Mammary epithelial cell (primary cell): ENCODE measurements at places on chromosomes 12 and 14.

DNA sequence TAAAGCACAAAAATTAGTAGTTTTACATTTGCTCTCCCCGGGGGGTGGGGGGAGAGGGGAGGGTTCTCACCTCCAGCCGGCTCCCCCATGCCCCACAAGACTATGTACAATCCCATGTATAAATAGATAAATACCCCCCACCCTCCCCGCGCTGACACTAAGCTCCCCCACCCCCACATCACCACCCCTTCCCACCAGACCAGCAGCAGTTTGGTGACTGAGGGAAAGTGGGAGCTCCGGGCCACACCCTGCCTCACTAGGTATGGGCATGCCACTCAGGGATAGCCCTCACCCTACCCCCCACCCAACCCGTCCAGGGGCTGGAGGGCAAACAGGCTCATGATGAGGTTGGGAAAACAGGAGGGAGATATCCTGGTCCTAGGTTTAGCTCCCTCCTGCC lies 1.9 kb upstream of the PRKAG1 start:
- no peak for DNase-seq

DNA sequence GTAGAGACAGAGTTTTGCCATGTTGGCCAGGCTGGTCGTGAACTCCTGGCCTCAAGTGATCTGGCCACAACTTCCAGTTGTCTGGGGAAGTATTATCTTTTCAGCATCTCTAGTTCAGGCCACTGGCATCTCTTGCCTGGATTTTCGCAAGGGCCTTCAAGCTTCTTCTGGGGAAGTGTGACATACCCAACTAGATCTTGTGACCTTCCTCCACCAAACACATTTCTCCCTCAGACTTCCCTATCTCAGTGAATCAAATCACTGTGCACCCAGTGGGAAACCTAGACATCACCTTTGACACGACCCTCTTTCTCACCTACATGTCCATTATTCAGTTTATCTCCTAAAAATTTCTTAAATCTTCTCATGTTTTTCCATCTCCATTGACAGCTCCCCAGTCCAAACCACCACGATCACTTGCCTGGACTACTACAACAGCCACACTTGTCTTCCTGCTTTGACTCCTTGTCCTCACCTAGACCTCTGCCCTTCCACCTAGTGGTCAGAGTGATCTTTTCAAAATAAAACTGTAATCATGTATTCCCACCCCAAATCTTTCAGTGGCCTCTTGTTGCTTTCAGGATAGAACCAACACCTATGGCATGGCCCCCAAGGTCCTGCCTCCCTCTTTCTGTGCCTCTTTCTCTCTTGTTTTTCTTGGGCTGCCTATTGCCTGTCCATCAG lies 3.3 kb downstream of the EEF1AKMT3 start:
- DNase-seq, result no peak

DNA sequence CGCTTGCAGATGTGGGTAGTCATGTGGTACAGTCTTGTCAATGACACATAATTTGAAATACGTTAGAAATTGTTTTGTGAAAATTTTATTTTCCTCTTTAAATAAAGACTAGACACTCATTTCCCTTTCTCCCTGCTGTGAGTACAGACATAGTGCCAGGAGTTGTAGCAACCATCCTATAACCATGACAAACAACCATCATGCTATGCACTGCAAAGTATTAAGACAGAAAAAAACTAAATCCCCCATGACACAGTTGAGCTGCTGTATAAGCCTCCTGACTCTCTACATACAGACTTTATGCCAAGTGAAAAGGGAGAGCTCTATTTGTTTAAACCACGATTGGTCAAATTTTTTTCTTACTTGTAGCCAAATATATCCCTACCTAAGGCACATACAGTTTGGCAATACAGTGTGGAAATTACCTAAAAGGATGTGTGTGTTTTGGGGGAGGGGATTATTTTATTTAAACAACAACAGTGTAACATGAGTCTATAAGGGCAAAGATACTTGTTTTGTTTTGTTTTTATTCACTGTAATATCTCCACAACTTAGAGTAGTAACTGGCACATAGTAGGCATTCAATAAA lies 45.0 kb upstream of the KRR1 start:
- DNase-seq, result no peak

- DNase-seq, result no peak
Observed at GRCh38 chr12:67299926-67300325, 30.8 kb downstream of the CAND1 start.

GRCh38 chr12:115325858-115326257 lies 641.9 kb upstream of the TBX3 start:
- no peak for DNase-seq
